ENCODE measurements at places on chromosomes 1 and 21. TPM values are rescaled to one million over a fixed set of nuclear protein-coding genes. Genes with fewer than 3 reads are reported as not detected.

- no peak overlapping the region for H3K4me3 ChIP-seq
- H3K4me1 ChIP-seq: no peaks in the 10 kb centered on the region
- peaks cover 21% of the 10 kb centered on the region for H3K27me3 ChIP-seq
- H3K27ac ChIP-seq: no peak overlapping the region
Measured at GRCh38 chr1:37399205-37399604, 75.2 kb upstream of the ZC3H12A start.

DNA sequence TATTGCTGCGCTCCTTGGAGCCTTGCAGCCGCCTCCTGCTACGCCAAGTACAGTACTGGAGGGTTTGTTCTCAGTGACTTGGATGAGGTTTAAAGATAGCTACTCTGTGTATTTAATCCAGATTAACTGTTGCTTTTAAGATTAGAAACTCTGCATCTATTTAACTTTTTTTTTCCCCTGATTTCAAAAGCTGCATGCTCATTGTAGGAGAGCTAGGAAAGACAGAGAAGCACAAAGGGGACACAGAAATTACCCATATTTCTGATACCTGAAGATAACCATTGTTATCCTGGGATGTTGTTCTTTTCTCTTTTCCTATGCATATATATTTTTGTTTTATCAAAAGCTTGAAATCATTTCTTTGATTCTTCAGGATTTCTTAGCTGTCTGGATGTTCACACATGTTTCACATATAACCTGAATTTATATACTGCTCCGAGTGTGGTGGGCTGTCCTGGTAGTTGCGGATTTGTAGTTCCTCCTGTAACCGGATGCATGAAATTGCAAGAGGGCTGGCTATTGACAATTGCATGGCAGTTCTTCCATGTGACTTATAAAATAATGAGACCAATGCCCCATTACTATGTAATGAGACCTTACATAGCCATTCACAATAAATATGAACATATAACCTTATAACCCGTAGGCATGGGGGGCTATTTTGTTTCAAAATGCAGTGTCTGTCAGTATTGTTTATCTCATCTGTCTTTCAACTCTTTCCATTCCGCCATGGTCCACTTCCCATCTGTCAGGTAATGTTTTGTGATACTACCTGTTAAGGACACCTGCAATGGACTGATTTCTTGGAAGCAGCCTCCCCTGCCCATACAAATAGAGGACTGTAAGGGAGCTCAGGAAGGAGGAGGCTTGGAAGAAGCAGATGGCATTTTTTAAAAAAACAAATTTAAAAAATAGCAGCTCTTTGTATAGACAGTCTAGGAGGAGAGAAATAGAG lies 1.4 kb downstream of the RAVER2 start:
- no peak for DNase-seq
- H3K27ac ChIP-seq: peak overlapping the region; percentile 81
- H3K36me3 ChIP-seq: no peaks in the 10 kb centered on the region
- H3K27me3 ChIP-seq: no peaks in the 10 kb centered on the region
- H3K4me3 ChIP-seq: peak overlapping the region; percentile 95
- H3K4me1 ChIP-seq: peaks cover 33% of the 10 kb centered on the region

- H3K36me3 ChIP-seq: no peaks in the 10 kb centered on the region
- no peaks in the 10 kb centered on the region for H3K27me3 ChIP-seq
- H3K4me1 ChIP-seq: peaks cover 5% of the 10 kb centered on the region
- DNase-seq: no peak
- H3K27ac ChIP-seq: no peak overlapping the region
Measured at GRCh38 chr1:19063122-19063521, 106.6 kb upstream of the IFFO2 start.

- H3K36me3 ChIP-seq: no peaks in the 10 kb centered on the region
- no peaks in the 10 kb centered on the region for H3K4me1 ChIP-seq
- no peak overlapping the region for H3K4me3 ChIP-seq
- H3K27me3 ChIP-seq: no peaks in the 10 kb centered on the region
Measured at GRCh38 chr1:7510389-7510931, 260.6 kb upstream of the VAMP3 start.

- no peak overlapping the region for H3K4me3 ChIP-seq
- H3K27me3 ChIP-seq: no peaks in the 10 kb centered on the region
- H3K36me3 ChIP-seq: peaks cover 5% of the 10 kb centered on the region
- no peak for DNase-seq
- H3K27ac ChIP-seq: no peak overlapping the region
- peaks cover 14% of the 10 kb centered on the region for H3K4me1 ChIP-seq
Measured at GRCh38 chr1:61332196-61332753, 249.9 kb downstream of the NFIA start.

The ABCG1 gene
- 47.8 TPM for total RNA-seq
